ENCODE measurements at places on chromosomes 2 and 18. TPM values are rescaled to one million over a fixed set of nuclear protein-coding genes. Genes with fewer than 3 reads are reported as not detected.

The NT5C1B gene
- total RNA-seq = not detected

GRCh38 chr18:5461041-5461440, 82.8 kb downstream of the EPB41L3 start:
- no peak overlapping the region for H3K4me3 ChIP-seq
- H3K27me3 ChIP-seq = no peaks in the 10 kb centered on the region
- no peaks in the 10 kb centered on the region for H3K4me1 ChIP-seq

The MSTN gene
- total RNA-seq = 0.11 TPM

- H3K27ac ChIP-seq = no peak overlapping the region
- no peak for DNase-seq
- H3K36me3 ChIP-seq = no peaks in the 10 kb centered on the region
- no peaks in the 10 kb centered on the region for H3K27me3 ChIP-seq
- H3K4me1 ChIP-seq = no peaks in the 10 kb centered on the region
These were observed 755.7 kb upstream of the SLC8A1 start for GRCh38 chr2:41207578-41207977.

The FKBP1B gene
- total RNA-seq = not detected

The STARD6 gene
- not detected for total RNA-seq

Measured in gastrocnemius medialis (tissue), 4 donors.